ENCODE measurements at places on chromosomes 7 and 10.

DNA sequence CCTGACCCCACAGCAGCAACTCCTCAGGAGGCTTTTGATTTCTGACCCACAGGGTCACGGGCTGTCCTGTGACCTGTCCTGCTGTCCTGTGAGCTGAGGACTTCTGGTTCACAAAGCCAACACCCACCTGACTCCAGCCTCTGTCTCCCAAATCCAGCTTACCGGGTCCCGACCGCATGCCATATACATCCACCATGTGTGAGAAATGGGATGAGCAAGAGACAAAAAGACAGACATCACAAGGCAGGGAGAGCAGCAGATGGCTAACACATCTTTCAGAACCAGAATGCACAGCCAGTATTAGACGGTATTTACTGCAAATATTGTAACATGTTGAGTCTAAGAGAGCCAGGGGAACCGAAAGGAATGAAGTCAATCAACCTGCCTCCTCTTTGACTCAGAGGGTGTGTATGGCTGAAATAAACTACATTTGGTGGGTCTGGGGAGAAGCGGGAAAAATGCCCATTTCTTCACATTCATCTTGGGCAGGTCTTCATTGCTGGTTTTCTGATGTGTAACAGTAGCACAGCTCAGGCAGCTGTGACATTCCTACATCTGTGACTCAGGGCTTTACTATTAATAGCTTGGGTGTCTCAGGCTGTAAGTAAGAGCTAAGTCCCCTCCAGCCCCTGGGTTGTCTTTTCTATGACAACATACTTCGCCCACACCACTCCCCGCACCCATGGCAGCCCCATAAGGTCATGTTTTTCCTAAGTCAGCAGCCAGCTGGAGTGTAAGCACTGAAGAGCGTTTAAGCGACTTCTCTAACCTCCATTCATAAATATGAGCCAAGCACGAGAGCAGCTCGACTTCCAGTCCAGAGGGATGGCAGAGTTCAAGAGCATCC is 25.0 kb downstream of the ABLIM1 start:
- DNase-seq = no peak

DNA sequence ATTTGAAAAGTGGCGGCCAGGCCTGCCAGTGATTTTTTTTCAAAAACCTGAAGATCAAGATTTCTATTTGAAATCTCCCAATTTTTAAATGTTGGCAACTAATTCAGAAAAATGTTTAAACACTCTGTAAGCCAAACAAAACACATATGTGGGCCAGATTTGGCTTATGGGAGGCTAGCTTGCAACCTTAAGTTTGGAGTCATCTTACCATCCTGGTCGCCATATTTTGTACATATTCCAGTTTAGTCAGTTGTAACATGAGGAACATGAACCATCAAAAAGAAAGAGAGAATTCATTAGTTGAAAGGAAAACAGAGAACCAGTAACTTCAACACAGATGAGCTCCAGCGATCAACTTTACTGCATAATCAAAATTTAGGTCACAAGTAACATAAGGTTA is 115.4 kb downstream of the TMEM26 start:
- DNase-seq = no peak

DNA sequence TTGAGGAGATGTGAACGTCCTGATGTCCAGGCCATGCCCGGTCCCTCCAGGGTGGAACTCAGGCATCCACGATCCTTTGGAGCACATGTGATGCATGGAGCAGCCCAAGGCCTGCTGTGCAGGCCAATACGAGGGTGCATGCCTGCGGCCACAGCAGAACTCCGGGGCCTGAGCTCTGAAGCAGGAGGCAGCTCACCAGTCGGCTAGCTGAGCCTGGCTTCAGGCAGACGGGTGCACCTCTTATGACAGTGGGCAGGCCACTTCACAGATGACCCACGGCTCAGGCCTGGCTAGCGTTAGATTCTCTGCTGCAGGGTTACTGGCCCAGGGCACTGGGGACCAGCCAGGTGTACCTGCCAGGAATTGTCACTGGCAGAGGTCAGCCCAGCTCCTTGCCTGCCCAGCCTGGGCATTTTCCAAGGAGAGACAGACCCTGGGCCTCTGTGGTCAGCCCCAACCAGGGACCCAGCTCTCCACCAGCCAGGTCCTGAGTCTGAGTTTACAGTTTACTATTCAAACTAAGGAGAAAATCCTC is 29.6 kb upstream of the INPP5A start:
- no peak for DNase-seq

GRCh38 chr7:94054130-94054529 is 50.0 kb upstream of the BET1 start:
- DNase-seq = no peak

DNA sequence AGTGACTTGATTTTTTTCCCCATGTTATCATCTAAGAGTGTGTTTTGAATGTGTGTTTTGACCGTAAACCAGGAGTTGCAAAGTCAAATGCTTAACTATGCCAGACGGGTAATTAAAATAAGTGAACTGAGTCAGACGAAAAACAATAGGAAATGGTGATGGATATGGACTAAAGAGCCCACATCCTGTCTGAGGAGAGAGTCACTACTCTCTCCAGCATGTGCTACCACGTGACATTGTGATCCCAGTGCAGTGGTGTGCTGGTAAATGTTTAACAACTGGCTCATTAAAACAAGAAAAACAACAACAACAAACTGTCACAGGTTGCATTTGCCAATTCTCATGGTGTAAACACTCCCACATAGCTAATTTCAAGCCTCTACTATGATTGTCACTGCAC is 164.3 kb downstream of the SUGCT start:
- DNase-seq = no peak

DNA sequence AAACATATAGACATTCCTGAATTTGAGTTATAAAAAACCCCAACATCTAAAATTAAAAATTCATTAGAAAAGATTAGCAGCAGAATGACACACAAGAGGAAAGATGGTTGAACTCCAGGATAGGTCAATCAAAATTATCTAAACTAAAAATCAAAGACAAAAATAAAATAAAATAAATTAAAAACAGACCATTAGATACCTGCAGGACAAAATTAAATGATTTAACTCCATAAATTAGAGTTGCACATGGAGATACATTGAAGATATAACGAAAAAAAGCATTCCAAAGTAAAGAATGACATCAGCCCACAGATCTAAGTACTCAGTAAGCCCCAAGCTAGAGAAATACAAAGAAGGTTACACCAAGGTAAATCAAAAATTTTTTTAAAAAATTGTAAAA is 226.1 kb upstream of the SORCS1 start:
- no peak for DNase-seq

- no peak for DNase-seq
Measured at GRCh38 chr10:9670911-9671310, 1346.8 kb upstream of the CELF2 start.

GRCh38 chr7:28605427-28606085 is 193.2 kb downstream of the CREB5 start:
- DNase-seq = no peak

DNA sequence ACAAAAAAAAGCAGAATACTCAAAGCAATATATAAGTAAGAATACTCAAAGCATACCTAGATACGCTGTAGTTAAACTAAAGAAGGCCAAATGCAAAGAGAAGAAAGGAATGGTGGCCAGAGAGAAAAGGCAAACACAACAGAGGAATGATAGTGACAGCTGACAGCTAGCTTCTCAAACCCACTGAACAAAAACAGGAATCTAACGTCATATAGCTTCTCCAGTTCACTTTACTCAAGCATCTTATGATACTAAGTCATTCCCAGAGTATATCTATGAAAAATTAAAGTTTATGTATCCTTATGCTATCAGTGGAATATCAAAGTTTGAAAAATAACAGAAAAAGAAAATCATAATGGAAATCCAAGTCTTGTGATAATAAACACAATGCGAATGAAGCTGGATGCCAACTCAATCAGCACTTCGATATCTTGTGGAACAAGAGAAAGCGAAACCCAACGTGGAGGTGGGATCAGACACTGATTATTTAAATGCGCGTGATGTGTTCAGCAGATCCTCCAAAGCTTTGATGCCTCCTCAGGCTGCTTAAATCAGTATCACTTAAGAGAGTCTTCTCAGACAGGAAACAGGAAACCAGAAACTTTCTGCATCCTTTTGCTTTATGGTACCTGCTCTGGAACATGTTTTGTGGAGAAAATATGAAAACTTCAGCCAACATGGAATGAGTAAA is 102.8 kb downstream of the PIP4K2A start:
- DNase-seq = no peak

DNA sequence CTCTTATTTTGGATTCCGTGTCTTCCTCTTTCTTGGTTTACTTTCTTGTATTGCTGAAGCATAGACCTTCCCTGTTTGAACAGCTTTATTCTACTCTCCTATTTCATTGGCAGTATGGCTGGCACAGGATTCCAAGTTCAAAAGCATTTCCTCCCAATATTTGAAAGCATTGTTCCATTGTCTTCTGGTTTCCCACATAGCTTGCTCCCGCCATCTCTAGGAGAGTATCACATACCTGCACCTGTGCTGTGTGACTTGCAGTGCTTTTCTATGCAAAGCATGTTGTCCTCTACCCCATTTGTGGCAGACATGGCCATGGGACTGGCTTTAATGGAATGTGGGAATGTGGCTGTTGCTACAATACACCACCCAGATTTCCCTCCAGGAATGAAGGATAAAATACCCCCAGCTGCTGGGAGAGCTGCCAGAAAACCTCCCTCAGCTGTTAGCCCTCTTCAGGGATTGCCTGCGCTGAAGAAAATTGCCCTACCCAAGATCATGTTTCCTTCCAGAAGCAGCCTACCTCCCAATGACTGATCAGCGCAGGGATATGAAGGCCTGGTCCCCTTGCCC is 6.9 kb upstream of the MYOF start:
- no peak for DNase-seq

- no peak for DNase-seq
Measured at GRCh38 chr7:74297516-74298233, 8.5 kb downstream of the CLIP2 start.

- DNase-seq = no peak
Measured at GRCh38 chr10:79074732-79075131, 6.0 kb downstream of the ZMIZ1 start.

GRCh38 chr7:151859111-151859947 is 17.6 kb downstream of the PRKAG2 start:
- no peak for DNase-seq

DNA sequence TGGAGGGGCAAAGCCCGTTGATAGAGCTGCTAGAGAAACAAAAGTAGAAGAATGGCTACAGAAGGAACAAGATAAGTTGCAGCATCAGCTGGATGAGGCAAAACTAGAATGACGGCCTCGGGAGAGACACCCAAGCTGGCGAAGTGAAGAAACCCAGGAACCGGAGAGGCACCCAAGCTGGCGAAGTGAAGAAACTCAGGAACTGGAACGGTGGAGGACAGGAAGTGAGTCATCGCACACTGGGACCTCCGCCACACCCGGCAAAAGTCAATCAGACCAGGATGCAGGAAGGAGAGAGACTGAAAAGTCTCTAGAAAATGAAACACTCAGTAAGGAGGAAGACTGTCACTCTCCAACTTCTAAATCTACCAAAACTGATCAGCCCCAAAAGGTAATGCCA is 133.0 kb upstream of the NEBL start:
- no peak for DNase-seq

DNA sequence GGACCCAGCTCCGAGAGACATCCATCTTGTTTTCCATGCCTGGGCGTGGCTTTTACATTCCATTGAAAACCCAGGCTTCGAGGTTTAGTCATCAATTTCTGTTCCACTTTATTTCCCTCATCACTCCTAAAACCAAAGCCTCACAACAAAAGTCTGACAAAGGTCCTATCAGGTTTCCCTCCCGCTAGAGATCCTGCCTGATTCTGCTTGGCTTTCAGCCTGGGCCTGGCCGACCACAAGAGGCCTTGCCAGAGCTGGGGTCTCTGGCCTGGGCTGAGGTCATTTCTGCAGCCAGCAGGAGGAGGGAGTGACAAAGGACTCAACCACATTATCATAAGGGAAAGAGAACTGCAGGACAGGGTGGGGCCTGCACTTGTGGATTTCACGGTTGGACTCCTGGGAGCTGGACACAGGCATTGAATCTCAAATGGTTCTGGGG is 167.0 kb downstream of the FANK1 start:
- no peak for DNase-seq

DNA sequence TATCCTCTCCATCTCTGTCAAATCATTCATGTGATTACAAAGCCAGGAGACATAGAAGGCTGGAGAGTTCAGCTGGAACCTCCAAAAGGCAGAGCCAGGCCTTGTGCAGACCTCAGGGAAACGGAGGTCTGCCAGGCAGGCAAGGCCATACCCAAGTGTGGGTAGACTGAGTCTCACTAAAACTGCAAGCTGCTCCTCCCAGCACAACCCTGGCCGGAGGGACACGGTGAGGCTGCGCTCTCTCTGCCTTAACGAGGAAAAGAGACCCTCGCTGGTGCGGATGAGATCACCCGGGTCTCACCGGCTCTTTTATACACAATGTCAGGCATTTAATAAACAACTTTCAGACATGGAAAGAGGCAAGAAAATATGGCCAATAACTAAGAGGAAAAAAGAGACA is 66.1 kb upstream of the INPP5A start:
- no peak for DNase-seq

GRCh38 chr10:127184582-127184981 is 11.8 kb downstream of the INSYN2A start:
- no peak for DNase-seq

GRCh38 chr10:12432402-12433189 is 83.2 kb downstream of the CAMK1D start:
- DNase-seq = no peak

All from stimulated activated CD8-positive, alpha-beta memory T cell treated with anti-CD3 and anti-CD28 coated beads, Interleukin-12 subunit alpha, Interleukin-12 subunit beta, amount 100 ng/mL, for 4 hours (primary cell).